ENCODE measurements at places on chromosomes 6 and 20.

DNA sequence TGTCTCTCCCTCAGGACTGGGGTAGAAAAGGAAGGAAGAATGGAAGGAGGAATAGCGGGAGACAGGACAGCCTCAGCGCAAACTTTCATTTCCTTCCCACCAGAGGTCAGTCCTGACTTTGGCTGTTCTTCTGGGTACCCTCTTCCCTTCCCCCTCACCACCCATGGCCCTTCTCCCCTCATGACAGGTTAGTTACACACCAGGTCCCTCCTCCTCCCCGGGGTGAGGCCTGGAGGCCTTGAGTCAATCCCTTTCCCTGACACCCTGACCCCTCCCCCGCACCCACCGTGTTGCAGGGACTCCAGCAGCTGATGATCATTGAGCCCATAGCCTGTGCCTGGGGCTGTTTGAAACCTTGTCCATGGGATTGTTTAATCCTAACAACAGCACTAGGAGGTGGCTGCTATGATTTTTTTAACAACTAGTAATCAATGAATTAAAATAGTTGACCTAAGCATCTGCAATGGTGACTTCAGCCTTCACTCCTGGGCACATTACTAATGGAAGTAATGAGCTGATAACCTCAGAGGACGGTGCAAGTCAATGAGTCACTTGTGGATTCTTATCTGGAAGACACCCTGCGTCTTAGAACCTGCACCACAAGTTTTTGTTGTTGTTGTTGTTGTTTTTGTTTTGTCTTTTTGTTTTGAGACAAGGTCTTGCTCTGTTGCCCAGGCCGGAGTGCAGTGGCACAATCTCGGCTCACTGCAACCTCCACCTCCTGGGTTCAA lies 46.6 kb upstream of the CCDC167 start:
- peak; percentile 41 for DNase-seq

- no peak for DNase-seq
These were observed 48.2 kb downstream of the ZNF292 start for GRCh38 chr6:87203448-87204023.

GRCh38 chr20:2237059-2237458 lies 58.7 kb upstream of the TGM3 start:
- no peak for DNase-seq

DNA sequence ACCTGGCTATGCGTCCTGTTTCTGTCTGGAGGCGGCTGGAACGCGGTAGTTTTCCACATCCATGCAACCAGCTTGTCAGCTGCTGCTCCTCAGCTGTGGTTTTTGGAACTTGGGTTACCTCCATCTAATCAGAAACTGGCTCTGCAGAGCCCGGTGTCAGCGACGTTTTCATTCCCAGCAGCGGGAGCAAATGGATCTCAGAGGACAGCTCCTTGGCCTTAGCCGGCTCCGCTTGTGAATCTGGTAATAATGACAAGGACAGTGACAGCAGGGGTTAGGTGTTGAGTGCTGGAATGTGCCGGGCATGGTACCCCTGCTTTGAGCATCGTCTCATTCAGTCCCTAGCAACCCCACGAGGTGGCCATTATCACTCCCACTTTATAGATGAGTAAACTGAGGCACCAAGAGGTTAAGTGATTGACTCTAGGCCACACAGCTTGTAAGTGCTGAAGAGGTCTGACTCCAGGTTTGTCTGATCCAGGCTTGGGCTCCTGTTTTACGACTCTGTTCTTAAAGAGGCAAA lies 1.3 kb downstream of the SLCO4A1 start:
- DNase-seq = no peak

DNA sequence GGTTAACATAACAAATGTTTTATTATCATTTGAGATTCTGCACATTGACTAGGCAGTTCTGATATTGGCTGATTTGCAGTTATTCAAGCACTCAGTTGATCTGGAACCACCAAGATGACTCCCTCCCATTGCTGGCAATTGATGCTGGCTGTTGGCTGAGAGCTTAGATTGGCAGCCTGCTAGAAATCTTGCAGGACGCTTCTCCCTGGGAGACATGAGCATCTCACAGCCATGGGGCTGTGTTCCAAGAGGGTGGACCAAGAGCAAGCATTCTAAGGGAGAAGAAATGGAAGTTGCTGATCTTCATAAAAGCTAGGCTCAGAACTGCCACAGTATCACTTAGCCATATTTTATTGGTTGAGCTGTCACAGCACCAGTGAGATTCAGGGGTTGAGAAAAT lies 233.4 kb upstream of the ID4 start:
- no peak for DNase-seq

GRCh38 chr6:84549917-84550316 lies 214.5 kb downstream of the TBX18 start:
- DNase-seq = no peak

GRCh38 chr6:71810880-71811279 lies 75.5 kb upstream of the RIMS1 start:
- DNase-seq = no peak

DNA sequence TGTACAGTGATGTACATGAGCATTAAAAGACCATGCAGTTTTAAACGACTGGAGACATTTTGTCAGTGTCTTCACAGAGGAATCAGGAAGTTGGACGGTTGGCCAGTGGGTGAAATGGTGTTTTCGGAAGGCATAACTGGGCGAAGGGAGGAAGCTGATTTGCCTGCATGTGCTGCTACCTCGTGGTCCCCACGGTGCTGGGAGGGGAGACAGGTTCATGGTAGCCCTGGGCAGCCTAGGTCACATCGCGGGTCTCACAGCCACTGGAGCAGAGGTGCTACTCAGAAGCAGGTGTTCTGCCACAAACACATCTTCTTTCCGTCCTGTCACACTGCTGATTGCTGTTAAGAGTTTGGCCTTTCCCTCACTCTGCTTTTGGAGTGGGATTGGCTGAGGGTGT lies 35.2 kb downstream of the HIVEP1 start:
- no peak for DNase-seq

DNA sequence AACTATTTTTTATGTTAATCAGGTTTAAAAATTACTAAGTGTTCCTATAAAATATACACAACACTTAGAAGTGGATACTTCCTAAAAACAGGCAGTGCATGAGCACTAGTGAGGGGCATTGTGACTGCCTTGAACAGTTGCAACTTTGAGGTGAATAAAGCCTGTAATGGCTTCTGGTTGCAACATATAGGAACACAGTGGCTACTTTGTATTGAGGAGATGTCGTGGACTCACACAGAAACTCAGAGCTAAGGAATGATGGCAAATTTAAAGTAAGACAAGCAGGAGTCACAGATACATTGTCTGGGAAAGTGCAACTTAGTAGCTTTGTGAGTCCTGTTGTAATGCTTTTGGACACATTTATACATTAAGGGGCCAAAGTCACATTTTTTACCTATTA lies 861 bp upstream of the HLA-A start:
- DNase-seq = no peak

DNA sequence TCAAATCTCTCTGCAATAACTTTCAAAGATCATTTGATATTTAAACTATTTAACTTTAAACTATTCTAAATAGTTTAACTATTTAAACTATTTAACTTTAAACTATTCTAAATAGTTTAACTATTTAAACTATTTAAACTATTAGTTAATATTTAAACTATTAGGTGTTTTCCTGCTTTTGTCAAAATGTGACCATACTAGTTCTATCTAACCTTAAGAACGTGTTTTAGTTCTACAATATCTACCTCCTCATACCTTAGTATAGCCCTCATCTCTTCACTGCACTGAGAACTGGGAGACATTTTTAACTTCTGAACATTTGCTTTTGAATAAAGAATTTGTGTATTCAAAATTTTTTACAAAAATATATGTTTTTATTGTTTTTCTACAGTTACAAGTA lies 429.1 kb downstream of the ADGRB3 start:
- DNase-seq = no peak

DNA sequence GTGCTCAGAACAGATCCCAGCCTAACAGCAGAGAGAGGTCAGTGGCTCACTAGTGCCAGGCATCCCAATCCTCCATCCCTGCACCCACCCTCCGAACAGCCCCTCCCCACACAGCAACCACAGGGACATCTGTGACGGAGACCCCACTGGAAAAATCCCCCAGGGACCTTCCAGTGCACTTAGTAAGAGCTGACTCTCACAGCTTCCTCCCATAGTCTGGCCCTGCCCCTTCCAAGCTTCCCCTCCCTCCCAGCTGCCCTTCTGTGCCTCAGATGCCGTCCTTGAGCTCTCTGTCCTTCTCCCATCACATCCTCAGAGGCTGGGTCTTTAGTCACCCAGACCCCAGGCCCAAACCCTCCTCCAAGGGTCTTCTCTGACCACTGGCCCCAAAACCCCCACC lies 9.7 kb upstream of the THBS2 start:
- no peak for DNase-seq

DNA sequence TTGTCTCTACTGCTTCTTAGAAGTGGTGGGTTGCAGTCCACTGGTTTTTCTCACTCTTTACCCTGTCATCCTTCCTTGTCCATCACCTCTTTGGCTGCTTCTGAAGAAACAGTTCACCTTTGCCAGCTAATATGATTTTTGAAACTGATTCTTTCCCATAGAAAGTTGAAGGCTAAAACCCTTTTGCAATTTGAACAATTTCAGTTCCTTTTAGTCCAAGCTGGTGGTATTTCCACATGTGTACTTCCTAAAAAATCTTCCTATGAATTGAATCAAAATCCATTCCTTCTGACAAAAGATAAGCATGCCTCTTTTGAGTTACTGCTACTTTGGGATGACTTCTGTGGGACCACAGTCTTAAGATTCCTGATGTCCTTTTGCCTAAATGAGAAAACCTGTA lies 210.0 kb upstream of the MAN1A1 start:
- no peak for DNase-seq

- DNase-seq = no peak
These were observed 7.8 kb downstream of the PIGT start for GRCh38 chr20:45423700-45424099.

DNA sequence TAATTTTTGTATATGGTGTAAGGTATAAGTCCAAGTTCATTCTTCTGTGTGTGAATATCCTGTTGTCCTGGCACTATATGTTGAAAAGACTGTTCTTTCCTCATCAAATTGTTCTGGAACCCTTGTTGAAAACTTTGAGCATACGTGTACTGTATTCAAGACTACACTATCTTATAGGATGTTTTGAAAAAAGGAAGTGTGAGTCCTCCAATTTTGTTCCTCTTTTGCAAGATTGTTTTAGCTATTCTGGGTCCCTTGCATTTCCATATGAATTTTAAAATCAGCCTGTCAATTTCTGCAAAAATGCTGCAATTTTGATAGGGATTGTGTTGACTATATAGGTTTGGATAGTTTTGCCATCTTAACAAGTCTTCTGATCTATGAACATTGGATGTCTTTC lies 195.2 kb downstream of the BACH2 start:
- DNase-seq = no peak

- DNase-seq = peak; percentile 34
These were observed 8.9 kb downstream of the CD164 start for GRCh38 chr6:109373331-109373730.

- peak; percentile 2 for DNase-seq
These were observed 534.2 kb downstream of the HACE1 start for GRCh38 chr6:104325341-104326172.

DNA sequence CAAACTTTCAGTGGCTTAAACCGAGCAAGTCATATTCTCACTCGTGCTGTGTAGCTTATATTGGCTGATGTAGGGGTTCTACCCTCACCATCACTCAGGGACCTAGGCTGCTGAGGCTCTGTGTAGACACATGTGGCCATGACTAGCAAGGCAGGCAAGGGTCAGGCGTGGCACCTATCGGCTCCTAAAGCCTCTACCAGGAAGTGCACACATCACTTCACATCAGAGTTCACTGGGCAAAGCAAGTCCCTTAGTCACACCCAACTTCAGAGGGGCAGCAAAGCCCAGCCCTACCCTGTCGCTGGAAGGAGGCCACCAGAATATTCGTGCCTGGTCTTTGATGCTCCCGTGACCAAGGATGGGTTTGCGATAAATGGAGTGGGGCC lies 42.9 kb downstream of the PPP1R14C start:
- no peak for DNase-seq

DNA sequence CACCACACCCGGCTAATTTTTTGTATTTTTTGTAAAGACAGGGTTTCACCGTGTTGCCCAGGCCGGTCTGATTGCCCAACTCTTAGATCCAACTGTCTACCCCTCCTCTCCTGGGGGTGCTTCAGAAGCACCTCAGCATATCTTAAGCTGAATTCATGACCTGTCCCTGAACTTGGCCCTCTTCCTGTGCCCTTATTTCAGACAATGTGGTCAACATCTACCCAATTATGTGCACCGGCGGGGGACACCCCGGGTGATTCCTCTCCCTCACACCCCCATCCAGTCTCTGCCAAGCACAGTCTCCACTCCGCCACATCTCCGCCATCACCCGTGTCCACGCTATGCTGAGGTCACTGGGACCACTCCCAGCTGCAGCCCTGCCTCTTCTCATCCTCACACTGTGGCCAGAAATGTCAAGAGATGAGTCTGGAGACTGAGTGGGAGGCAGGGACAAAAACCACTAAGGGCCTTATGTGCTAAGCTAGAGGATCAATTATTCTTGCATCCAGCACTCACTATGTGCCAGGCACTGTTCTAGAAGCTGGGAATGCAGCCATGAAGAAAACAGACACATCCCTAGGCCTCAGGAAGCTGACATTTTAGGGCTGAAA lies 111.9 kb downstream of the ARMC2 start:
- DNase-seq = no peak

DNA sequence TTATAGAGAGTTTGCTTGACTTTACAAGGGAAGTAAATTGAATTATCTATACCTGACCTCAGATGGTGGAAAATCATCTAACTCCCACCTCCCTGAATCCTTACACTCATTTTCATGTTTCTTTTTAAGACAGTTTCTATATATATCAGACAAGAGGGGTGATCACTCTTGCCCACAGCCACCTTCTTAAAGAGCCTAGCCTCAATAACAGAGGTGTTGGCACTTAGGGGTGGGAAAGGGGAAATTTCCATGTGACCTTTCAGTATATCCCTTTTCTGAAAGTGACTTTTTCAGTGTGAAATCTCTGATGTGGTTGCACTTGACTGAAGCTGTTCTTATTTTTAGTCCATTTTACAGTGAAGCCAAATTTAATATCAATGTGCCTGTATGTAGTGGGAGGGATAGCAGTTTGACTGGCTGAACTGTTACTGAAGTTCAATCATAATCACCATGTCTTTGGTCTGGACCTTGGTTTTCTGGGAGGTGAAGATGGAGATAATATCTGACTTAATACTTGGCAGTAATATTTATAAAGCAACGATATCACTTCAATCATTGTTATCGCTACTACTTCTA lies 141.3 kb downstream of the MAP3K7 start:
- peak; percentile 58 for DNase-seq

Data from stimulated activated CD4-positive, alpha-beta T cell treated with anti-CD3 and anti-CD28 coated beads, Interleukin-15, amount 100 ng/mL, for 24 hours (primary cell).